ENCODE measurements at places on chromosomes 6 and 20.
A peak's percentile ranks its signal among the peaks of the same experiment; 100 is the strongest.

DNA sequence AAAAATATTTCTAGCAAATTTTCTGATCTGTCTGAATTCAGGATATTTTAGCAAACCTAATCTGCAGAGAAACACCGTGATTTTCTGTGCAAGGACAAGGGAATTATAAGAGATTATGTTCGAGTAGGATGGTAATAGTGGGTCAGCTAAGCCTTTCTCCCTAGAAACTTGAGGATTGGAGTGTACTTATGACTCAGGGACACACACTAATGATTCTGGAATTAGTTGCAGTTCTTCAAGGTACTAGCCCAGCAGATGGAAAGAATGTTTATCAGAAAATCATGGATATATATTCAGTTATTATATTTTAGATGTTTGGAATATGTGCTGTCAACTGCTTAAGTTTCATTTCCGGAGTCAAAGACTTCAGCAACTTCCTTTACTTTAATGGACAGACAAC, 177.1 kb upstream of the MAP3K7 start:
- no peak for DNase-seq

DNA sequence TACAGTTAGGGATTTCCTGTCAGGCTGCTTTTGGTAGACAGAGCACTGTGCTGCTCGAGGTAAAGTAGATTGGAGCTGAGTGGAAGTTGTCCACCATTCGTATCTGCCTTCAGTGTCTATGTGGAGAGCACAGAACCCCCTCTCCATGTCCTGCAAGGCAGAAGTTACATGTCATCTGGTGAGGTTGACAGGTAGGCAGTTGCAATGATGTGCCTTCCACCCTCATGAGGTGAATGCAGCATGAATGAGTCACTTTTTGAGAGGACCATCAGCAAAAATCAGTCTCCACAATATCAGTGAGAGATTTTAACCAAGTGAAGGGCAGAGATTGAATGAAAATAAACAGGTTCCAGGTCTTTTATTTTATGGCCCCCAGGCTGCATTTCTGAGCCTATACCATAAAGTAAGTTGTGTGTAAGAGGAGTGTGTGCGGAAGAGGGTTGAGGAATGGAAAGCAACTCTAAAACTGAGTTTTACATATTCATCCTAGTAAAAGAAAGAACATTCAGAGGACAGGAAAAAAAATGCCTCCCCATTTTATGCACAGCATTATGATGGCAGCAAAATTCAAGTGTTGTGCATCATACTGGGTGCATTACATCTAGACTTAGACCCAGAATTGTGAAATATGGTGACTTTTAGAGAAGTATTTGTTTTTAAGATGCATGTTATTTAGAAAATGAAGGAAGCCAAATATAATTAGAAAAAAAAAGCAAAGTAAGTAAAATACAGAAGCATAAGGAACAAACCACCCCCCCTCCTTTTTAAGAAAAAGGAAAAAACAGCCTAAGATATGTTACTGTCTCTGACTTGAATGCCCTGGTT, 15.8 kb downstream of the TRAPPC3L start:
- DNase-seq: no peak

- peak; percentile 27 for DNase-seq
These were observed 122.8 kb downstream of the SYCP2 start for GRCh38 chr20:59810449-59811187.

DNA sequence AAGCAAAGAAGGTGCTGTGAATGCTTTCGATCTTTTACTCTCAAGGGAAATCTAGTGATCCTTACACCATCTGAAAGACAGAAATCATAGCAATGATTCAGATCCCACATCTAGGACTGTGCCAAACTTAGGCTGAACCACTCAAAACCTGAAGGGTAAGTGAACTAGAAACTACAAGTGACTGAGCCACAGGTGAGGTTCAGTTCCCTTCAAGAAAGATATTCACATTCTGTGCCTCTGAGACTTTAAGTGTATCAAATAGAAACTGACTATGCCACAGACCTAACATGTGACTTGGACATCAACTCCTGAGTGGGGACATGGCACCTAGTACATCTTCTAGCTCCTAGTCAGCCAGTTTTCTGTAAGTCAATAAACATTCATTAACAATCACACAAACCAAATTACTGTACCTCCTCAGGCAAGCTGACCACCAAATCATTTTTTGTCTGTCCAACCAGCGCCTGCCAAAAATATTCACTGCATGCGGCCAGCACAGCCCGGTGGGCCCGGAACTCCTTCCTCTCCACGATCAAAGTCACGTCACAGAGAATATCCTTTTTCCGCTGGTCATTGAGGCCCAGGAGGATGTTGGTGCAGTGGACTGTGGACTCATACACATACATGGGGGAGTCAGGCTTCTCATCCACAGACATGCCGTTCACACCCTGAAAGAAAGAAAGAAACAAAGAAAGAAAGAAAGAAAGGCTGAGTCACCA, 114.1 kb downstream of the GJA10 start:
- DNase-seq: no peak
